Stimulated activated CD8-positive, alpha-beta memory T cell treated with anti-CD3 and anti-CD28 coated beads, Interleukin-15, amount 100 ng/mL, for 48 hours (primary cell): ENCODE measurements at places on chromosomes 7 and 10.

- DNase-seq, result peak; percentile 16
These were observed 21.2 kb upstream of the RAMP3 start for GRCh38 chr7:45136106-45137060.

- DNase-seq, result no peak
These were observed 56.1 kb upstream of the ELMO1 start for GRCh38 chr7:37504801-37505200.

DNA sequence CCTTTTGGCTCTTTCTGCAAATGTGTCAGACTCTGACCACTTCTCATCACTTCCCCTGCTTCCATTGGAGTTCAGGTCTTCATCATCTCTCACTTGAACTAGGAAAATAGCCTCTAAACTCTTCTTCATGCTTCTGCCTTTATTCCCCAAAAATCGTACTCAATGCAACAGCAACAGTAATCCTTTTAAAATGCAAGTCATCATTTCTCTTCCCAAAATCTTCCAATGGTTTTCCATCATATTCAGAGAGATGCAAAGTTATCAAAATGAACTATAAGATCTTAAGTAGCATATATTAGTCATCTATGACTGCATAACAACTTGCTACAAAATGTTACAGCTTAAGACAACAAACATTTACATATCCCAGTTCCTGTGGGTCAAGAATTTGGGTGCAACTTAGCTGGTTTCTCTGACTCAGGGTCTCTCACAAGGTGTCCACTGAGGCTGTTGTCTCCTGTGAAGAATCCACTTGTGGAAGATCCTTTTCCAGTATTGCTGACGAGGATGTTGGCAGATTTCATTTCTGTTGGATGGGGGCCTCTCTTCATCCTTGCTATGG, 31.0 kb upstream of the ETV1 start:
- DNase-seq, result no peak

- no peak for DNase-seq
These were observed 46.7 kb downstream of the PROSER2 start for GRCh38 chr10:11869743-11870460.

DNA sequence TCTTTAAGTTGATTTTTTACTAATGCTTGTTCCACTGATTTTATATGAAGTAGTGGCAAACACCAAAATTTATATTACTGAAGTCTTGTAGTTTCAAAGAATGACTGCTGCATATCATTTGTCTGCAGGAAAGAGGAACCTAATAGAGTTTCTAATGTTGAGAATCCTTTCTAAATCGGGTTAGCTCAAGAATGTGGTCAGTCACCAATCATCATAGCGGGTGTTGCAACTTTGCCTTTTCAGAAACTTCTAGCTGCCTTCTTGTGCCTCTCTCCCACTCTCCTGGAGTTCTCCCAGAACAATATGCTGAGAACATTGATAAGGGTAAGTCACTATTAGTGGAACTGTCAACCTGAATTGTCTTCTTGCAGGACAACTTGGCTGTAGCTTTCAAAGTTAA, 524.8 kb upstream of the SORCS1 start:
- DNase-seq, result no peak

DNA sequence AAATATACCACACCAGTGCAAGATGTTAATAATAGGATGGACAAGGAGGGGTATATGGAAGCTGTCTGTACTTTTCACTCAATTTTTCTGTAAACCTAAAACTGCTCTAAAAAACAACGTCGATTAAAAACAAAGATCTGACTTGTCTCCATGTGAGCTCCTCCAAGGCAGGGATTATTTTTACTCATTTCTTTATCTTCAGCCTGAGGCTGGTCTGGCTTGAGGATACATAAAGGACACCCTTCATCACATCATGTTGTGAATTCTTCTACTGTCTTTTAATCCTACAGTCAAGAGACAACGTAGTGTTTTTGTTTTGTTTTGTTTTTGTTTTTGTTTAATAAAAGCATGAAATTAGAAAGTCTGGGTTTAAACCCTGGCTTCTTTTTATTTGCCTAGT, 486.9 kb downstream of the PLXNA4 start:
- DNase-seq, result no peak

- DNase-seq, result no peak
These were observed 168.6 kb upstream of the RHEB start for GRCh38 chr7:151688236-151688780.

- peak; percentile 28 for DNase-seq
These were observed 18.6 kb upstream of the SMO start for GRCh38 chr7:129169686-129170440.

GRCh38 chr7:128427289-128427891, 17.6 kb upstream of the IMPDH1 start:
- DNase-seq, result no peak

- DNase-seq, result no peak
These were observed 8.8 kb downstream of the CDHR3 start for GRCh38 chr7:105971845-105972244.

DNA sequence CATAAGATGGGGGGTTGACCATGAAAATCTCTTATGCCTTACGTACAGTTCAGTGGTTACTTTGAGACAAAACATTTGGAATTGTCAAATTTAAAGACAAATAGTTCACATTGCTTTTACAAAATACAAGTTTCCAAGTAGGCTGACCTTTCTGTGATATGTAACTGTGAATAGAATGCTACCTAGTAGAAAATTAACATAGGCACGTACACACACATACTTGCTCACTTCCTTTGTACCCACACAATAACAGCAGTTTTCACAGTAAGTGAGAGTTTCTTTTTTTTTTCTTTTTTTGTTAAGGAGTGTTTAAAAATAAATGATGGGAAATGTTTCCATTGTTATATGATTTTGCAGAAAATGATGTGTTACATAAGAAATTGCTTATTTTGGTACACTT, 53.3 kb upstream of the SP8 start:
- DNase-seq, result no peak

DNA sequence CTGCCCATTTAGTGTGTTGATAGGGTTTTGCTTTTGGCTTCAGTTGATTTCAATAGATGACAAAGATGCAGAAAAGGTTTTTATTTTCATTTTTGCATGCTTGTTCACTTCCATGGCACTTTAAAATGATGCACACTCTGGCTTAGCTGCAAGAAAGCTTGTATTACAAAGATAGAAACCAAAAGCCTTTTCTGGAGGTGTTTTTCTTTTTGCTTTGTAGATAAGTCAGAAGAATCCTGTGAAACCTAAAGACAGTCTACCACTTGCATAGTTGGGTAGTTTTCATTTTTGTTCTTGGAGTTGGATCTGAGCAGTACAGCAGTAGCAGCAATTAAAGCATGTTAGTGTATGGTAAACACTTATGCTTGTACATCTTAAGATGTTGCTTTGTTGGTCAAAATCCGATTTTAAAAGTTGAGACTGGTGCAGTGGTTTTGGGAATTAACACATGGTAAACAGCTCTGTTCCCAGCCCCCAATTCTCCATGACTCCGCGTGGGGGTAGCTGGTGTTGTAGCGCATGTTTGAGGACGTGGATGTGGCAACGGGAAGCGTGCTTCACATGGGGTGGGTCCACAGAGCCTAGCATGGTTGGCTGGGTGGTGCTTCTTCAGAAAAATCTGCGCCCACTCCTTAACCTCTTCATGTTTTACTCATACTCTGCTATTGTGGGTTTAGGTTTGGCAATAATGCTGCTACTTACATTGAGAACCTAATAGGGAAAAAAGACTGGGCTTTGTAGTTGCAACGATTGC, 19.8 kb downstream of the CCNY start:
- no peak for DNase-seq

DNA sequence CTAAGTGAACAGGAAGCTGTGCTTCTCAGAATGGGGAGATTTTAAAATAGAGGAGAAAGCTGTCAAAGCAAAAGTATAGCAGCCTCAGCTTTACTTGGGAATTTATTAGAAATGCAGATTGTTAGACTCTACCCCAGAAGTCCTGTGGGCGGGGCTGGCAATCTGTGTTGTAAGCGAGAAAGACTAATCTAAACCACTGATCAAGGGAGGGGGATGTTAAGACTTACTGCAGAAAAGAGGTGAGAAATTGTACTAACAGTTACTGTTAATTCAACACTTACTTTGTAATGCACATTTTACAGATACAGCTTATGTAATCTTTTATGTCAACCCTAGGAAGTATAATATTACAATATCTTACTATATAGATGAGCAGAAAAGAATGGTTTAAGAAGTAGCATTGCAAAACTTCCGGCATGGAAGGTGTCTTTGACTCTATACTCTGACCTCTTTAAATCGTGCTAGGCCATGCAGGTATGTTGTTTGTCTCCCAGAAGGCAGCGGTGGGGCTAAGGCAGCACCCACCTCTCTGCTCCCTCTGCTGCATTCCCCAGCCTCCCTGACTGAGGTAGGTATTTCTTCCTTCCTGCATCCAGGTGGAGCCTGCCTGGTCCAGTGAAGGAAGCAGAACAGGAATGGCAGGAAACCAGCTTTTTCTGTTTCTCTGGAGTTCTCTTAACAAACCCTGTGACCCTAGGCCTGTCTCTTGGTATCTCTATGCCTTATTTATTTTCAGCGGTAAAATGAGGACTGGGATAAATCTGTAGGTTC, 462.2 kb downstream of the AUTS2 start:
- DNase-seq, result no peak

GRCh38 chr7:31027161-31027965, 24.7 kb upstream of the ADCYAP1R1 start:
- DNase-seq, result no peak

- DNase-seq, result no peak
These were observed 89.0 kb downstream of the EMX2 start for GRCh38 chr10:117631276-117632145.

GRCh38 chr7:134750083-134751062, 29.1 kb upstream of the CALD1 start:
- DNase-seq, result peak; percentile 42

DNA sequence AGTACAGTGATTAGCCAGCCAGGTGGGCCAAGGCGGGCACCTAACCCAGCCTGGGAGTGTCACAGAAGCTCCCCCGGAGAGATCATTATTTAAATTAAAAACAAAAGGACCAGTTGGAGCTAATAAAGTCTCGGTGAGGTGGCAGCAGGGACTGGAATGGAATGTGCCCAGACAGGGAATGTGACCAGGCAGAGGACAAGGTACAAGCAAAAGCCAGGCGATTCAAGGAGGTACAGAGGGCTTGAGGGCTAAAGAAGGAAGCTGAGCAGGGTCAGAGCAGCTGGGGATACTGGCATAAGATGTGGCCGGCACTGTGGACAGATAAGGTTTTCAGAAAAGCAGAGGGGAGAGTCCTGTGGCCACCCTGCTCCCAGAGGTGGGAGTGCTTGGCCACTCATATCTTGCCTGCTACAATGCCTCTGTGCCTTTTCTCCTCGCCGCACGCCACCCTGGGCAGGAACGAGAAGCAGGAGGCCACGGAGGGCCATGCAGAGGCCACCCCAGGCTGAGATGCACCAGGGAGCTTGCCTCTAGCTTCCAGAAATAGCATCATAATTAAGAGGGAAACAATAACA, 13.2 kb downstream of the TMEM273 start:
- DNase-seq, result no peak

- DNase-seq, result no peak
These were observed 97.6 kb upstream of the GPR22 start for GRCh38 chr7:107372298-107372697.

DNA sequence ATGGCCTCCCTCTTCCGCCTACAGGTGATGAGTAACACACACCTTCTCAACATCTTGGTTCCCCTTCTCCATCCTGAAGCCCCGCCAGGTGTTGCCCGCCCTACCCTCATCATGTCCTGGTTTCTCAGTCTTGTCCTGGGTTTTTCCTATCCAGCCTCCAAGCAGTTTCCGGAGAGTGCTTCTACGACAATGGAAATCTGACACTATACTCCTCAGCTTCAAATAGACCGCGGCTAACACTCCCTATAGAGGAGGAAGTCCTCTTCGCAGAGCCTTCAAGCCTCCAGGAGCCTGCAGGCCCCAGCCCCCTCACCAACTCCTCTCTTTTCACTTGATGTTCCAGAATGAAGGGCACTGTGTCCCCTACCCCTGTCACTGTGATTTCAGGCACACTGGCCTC, 147.4 kb downstream of the PRPF18 start:
- no peak for DNase-seq

- no peak for DNase-seq
These were observed 82.1 kb downstream of the CPEB3 start for GRCh38 chr10:92208736-92209135.

DNA sequence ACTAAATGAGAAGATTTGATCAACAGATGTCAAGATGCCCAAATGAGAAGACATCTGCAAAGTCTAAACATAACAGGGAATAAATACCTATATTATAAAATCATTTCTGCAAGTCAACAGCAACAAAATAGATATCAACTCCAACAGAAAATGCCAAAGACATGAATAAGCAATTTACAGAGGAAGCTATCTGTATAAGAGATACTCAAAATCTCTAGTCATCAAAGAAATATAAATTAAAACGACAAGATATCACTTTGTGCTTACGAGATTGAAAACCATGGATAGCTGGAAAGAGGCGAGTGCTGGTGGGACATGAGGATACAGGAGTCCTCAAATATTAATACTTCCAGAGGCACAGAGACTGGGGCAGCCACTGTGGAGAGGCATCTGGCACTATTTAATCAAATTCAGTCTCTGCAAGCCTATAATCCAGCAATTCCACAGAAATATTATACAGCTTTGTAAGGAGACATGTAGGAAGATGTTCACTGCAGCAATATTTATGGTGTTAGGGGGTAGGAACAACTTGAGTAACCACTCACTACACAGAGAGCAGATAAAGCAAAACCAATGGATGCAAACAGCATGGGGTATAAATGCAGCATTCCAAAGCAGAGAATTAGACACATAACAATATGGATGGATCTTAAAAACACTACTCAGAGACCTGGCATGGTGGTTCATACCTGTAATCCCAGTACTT, 4.8 kb downstream of the DNMBP start:
- no peak for DNase-seq

GRCh38 chr10:94251568-94251967, 111.2 kb downstream of the NOC3L start:
- DNase-seq, result no peak

DNA sequence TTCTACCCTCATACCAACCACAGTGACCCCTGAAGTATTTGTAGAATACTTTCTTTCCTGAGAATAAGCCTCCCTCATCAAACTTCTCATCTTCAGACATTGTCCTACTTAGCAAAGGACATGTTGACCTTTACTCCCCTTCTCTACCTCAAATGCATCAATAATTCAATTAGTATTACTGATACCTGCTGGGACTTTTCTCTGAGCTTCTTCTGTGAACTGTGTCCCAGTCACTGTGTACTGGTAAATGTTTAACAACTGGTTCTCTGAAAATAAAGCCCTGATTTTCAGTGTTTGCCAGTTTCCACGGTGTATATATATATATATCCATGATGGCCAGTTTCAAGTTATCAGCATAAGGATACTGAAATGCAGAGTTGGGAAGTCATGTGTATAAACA, 12.2 kb downstream of the PANK1 start:
- DNase-seq, result no peak

DNA sequence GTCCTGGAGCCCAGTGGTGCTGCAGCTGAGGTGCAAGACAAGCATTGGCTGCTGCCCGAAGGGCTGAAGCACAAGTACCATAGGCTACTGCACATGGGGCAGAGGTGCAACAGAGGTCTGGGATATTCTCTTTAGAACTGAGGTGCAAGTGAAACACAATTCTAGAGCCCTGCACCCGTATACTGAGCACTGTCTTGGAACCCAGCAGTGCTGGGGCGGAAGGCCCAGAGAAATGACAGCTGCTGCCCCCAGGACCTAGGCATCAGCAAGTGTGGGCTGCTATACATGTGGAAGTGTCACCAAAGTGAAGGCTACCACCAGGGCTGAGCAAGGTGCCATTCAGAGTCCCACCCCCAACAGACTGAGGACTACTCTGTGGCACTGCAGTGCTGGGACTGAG, 393.6 kb upstream of the STEAP1 start:
- DNase-seq, result no peak

GRCh38 chr10:102399217-102400021, 3.9 kb downstream of the NFKB2 start:
- peak; percentile 86 for DNase-seq
